Cardiac muscle cell (in vitro differentiated cells and primary cell): ENCODE measurements at places on chromosomes 7 and 10. TPM values are rescaled to one million over a fixed set of nuclear protein-coding genes. Genes with fewer than 3 reads are reported as not detected.

- DNase-seq, result no peak
- H3K36me3 ChIP-seq, result no peaks in the 10 kb centered on the region
- H3K4me1 ChIP-seq, result no peaks in the 10 kb centered on the region
Observed at GRCh38 chr10:78416031-78417011, 382.7 kb downstream of the RPS24 start.

GRCh38 chr10:124072106-124072505, 21.3 kb downstream of the CHST15 start:
- H3K4me1 ChIP-seq, result no peaks in the 10 kb centered on the region
- no peak overlapping the region for H3K27ac ChIP-seq
- no peak overlapping the region for H3K4me3 ChIP-seq
- no peaks in the 10 kb centered on the region for H3K36me3 ChIP-seq
- DNase-seq, result no peak
- H3K27me3 ChIP-seq, result no peaks in the 10 kb centered on the region

DNA sequence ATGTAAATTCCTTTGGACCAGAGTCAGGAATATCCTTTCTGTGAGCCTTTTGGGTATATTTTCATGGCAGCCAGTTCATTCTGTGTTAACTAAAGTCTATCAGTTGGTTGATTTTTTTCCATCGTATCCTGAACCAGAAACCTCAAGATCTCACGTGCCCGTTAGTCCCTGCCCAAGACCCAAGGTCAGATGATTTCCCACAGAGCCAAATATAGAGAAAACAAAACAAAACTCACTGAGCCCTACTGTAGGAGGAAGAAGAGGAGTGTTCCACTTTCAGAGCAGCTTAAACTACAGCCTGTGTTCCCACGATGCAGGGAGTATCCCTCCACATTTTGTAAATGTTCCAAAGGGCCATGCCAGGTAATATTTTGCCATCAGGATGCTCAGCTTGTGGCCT, 96.0 kb upstream of the ADO start:
- DNase-seq, result no peak
- no peaks in the 10 kb centered on the region for H3K4me1 ChIP-seq
- H3K27me3 ChIP-seq, result peaks cover 3% of the 10 kb centered on the region
- no peaks in the 10 kb centered on the region for H3K36me3 ChIP-seq
- no peak overlapping the region for H3K4me3 ChIP-seq

GRCh38 chr7:28102797-28103196, 77.8 kb downstream of the JAZF1 start:
- no peaks in the 10 kb centered on the region for H3K27me3 ChIP-seq
- DNase-seq, result peak; percentile 47
- no peak overlapping the region for H3K27ac ChIP-seq
- no peaks in the 10 kb centered on the region for H3K36me3 ChIP-seq

- H3K27ac ChIP-seq, result no peak overlapping the region
- no peaks in the 10 kb centered on the region for H3K36me3 ChIP-seq
- H3K27me3 ChIP-seq, result no peaks in the 10 kb centered on the region
- no peak for DNase-seq
- H3K4me1 ChIP-seq, result no peaks in the 10 kb centered on the region
Observed at GRCh38 chr10:87589645-87590051, 70.0 kb upstream of the PAPSS2 start.

DNA sequence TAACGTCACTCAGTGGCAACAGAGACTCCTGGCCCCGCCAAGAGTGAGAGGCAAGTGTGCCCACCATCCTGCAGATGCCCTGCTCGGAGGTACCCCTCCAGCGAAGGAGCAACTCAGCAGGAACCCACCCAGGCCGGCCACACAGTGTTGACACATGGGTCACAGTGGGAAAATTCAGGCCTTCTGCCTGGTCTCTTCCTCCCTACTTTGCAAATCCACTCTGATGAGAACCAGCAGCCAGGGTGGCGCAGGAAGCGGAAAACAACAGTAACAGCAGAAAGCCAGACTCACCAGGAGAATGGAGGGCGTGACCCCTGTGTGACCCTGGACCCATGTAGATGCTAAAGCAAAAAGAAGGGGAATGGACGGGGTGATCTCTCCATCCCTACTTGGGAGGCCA, 53.8 kb downstream of the CTBP2 start:
- no peaks in the 10 kb centered on the region for H3K27me3 ChIP-seq
- no peak overlapping the region for H3K27ac ChIP-seq
- H3K36me3 ChIP-seq, result peaks cover 14% of the 10 kb centered on the region

GRCh38 chr10:126497672-126498071, 109.4 kb upstream of the ADAM12 start:
- no peaks in the 10 kb centered on the region for H3K27me3 ChIP-seq
- no peaks in the 10 kb centered on the region for H3K4me1 ChIP-seq
- no peak overlapping the region for H3K27ac ChIP-seq

GRCh38 chr7:138324941-138325340, 135.1 kb upstream of the TRIM24 start:
- H3K4me3 ChIP-seq, result no peak overlapping the region
- no peak for DNase-seq
- H3K27me3 ChIP-seq, result no peaks in the 10 kb centered on the region
- peaks cover 6% of the 10 kb centered on the region for H3K4me1 ChIP-seq
- H3K36me3 ChIP-seq, result no peaks in the 10 kb centered on the region

DNA sequence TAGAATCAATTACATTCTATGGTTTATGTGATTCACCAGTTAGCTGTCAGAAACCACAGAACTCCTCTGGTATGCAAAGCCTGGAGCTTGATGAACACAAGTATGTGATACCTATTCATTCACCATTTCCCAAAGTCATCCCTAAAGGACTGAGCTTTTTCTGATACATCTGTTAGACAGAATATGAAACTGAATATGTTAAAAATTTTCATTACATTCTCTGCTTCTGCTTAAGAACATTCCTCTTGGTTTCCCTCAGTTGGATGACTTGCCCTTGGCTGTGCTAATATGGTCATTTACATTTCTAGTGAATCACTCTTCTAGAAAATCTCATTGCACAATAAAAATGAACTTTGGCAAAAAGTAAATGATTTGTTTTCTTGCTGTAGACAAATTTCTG, 10.8 kb upstream of the PON1 start:
- peak; percentile 69 for DNase-seq
- H3K36me3 ChIP-seq, result no peaks in the 10 kb centered on the region
- no peak overlapping the region for H3K4me3 ChIP-seq
- no peaks in the 10 kb centered on the region for H3K4me1 ChIP-seq
- H3K27ac ChIP-seq, result no peak overlapping the region

GRCh38 chr7:55130395-55131141, 111.8 kb downstream of the EGFR start:
- H3K27me3 ChIP-seq, result no peaks in the 10 kb centered on the region
- peak; percentile 83 for DNase-seq
- no peaks in the 10 kb centered on the region for H3K4me1 ChIP-seq
- no peaks in the 10 kb centered on the region for H3K36me3 ChIP-seq
- H3K4me3 ChIP-seq, result no peak overlapping the region

DNA sequence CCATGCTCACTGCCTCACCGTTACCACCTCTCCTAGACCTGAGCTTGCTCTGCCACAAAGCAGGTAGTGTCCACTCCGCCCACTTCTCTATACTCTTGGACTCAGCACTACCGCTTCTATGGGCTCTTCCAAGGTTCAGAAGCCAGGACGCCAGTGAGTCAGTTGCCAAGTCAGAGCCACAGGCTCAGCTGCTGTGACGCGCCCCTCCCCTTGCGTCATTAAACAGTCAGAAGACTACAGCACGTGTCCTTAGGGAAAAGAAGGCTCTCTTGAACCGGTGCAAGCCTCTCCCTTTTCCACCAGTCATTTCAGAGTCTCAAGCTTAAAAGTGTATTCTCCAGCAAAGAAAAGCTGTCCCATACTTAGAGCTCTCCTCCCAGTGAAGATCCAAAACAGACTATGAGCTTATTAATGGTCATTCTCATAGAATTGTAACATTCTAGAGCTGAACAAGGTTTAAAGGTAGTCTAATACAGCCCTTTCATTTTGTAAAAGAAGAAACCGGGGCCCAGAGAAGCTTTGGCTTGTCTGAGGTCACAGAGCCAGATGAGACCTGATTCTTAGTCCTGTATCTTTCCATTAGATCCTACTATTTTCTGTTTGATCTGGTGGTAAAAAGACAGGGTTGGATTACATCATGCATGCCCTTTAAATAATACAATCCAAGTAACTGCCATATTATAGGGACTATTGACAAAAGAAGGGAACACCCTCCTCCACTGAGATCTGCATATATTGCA, 40.9 kb upstream of the MET start:
- peak; percentile 90 for DNase-seq
- no peak overlapping the region for H3K4me3 ChIP-seq
- H3K27ac ChIP-seq, result no peak overlapping the region
- H3K36me3 ChIP-seq, result no peaks in the 10 kb centered on the region

GRCh38 chr7:151661587-151661986, 141.9 kb upstream of the RHEB start:
- DNase-seq, result no peak
- no peak overlapping the region for H3K4me3 ChIP-seq
- no peaks in the 10 kb centered on the region for H3K27me3 ChIP-seq
- no peaks in the 10 kb centered on the region for H3K36me3 ChIP-seq

The RARRES2 gene
- 4.2 and 5.5 TPM in 2 replicates for total RNA-seq

The TEX47 gene
- total RNA-seq, result not detected in 2 replicates

The CLCN1 gene
- 0.11 TPM in 1 of 2 replicates, not detected in the other for total RNA-seq

The BAG3 gene
- 37.8 and 45.4 TPM in 2 replicates for total RNA-seq

The CCDC201 gene
- not detected in 2 replicates for total RNA-seq

The PRPS1L1 gene
- total RNA-seq, result not detected in 2 replicates

The NPTX2 gene
- total RNA-seq, result not detected in 2 replicates

The CYP2W1 gene
- 3.4 TPM in 1 of 2 replicates, not detected in the other for total RNA-seq
